ENCODE measurements at places on chromosomes 1 and 21. TPM values are rescaled to one million over a fixed set of nuclear protein-coding genes. Genes with fewer than 3 reads are reported as not detected.

The FCRL6 gene
- total RNA-seq, result not detected

The ITLN2 gene
- total RNA-seq, result 0.85 TPM

The PTGFR gene
- not detected for total RNA-seq

The PTGFRN gene
- 15.0 TPM for total RNA-seq

The KCNH1 gene
- 2.0 TPM for total RNA-seq

The TFF1 gene
- 26.8 TPM for total RNA-seq

The JMJD4 gene
- total RNA-seq, result 29.9 TPM

The DNMT3L gene
- total RNA-seq, result not detected

The COL6A2 gene
- total RNA-seq, result 15.4 TPM

The TCEA3 gene
- 0.46 TPM for total RNA-seq

The IFNLR1 gene
- total RNA-seq, result 1.4 TPM

The SYNJ1 gene
- 2.6 TPM for total RNA-seq

The PARS2 gene
- 4.8 TPM for total RNA-seq

The S100A5 gene
- 1.0 TPM for total RNA-seq

The EDN2 gene
- 31.3 TPM for total RNA-seq

The GJC2 gene
- 0.09 TPM for total RNA-seq

The HSF2BP gene
- total RNA-seq, result 1.8 TPM

The SELL gene
- 0.24 TPM for total RNA-seq

The UBE4B gene
- 12.7 TPM for total RNA-seq

The IRF6 gene
- total RNA-seq, result 0.19 TPM

The ZNF648 gene
- total RNA-seq, result not detected

The EFNA3 gene
- total RNA-seq, result 9.8 TPM

The NIPAL3 gene
- total RNA-seq, result 7.3 TPM

Data from A549 treated with Mapracorat at 1 μM for 4 hours (cell line).